ENCODE measurements at places on chromosomes 7 and 10. TPM values are rescaled to one million over a fixed set of nuclear protein-coding genes. Genes with fewer than 3 reads are reported as not detected.

RNF32 gene
- 1.4 TPM for total RNA-seq

GIMAP2 gene
- 2.4 TPM for total RNA-seq

SPDYE5 gene
- total RNA-seq, result not detected

HMX2 gene
- not detected for total RNA-seq

IKZF1 gene
- total RNA-seq, result 0.16 TPM

SPDYE9 gene
- total RNA-seq, result 0.07 TPM

OSBPL3 gene
- total RNA-seq, result 18.0 TPM

LRRC61 gene
- total RNA-seq, result 24.0 TPM

DPYSL4 gene
- total RNA-seq, result 2.8 TPM

IDI2 gene
- not detected for total RNA-seq

TMEM139 gene
- 19.8 TPM for total RNA-seq

ADCY1 gene
- total RNA-seq, result 2.9 TPM

RAPGEF5 gene
- total RNA-seq, result 14.5 TPM

GGCT gene
- total RNA-seq, result 47.2 TPM

ZNF485 gene
- 1.9 TPM for total RNA-seq

CNPY1 gene
- total RNA-seq, result not detected

FAM237B gene
- total RNA-seq, result not detected

ENO4 gene
- total RNA-seq, result 0.43 TPM

CRHR2 gene
- not detected for total RNA-seq

PVRIG gene
- not detected for total RNA-seq

PDZD7 gene
- total RNA-seq, result 6.0 TPM

HTR5A gene
- total RNA-seq, result not detected

PHF14 gene
- 58.6 TPM for total RNA-seq

Measured in hepatocyte (in vitro differentiated cells).